ENCODE measurements at places on chromosomes 12 and 14.

- DNase-seq = no peak
Observed at GRCh38 chr12:53049571-53050318, at the start of gene TNS2. TSS of gene TNS2 (plus strand) at chr12:53050065. CDS start at chr12:53050186, 121 bp downstream.

- no peak for DNase-seq
Observed at GRCh38 chr14:70641548-70642302, at the start of gene TTC9. TSS of gene TTC9 (plus strand) at chr14:70641916. CDS start at chr14:70642130, 214 bp downstream.

GRCh38 chr12:76252031-76252430 lies 96.2 kb downstream of the BBS10 start:
- DNase-seq = no peak

DNA sequence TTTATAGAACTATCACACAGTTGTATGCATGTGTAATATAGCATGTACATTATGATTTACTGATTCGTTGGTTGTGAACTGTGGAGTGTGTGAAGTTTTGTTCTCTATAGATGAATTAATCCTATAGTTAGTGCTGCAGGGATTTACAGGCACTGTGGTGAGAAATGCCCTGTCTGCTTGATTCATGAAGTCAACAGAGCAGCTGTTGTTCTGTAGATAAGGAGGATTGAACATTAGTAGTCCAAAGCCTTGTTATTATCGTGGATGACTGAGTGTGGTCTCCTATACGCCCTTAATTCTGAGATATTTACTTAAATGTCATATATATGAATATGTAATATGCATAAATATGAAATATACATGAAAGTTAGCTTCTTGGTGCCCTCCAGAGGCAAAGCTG lies 98.3 kb downstream of the DNAH10 start:
- no peak for DNase-seq

DNA sequence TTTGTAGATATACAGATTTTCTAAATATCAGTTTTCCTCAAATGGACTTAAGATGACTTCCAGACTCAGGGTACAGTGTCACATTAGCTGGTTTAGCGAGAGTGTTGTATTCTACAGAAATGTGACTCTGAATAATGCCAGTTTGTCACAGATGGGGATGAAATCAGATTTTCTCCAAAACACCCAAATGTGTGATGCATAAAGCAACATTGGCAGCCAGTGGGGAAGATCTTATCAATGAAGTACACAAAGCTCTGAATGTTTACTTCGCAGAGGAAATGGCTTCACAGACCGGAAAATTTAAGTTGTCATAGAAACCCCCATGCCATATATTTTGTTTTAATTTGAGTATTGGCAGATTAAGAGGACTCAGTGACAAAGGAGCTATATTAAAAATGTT lies 29.9 kb downstream of the ANO4 start:
- no peak for DNase-seq

GRCh38 chr14:38199739-38200138 lies 8.0 kb upstream of the SSTR1 start:
- no peak for DNase-seq

GRCh38 chr12:59594943-59595500 lies 807 bp upstream of the SLC16A7 start:
- no peak for DNase-seq

DNA sequence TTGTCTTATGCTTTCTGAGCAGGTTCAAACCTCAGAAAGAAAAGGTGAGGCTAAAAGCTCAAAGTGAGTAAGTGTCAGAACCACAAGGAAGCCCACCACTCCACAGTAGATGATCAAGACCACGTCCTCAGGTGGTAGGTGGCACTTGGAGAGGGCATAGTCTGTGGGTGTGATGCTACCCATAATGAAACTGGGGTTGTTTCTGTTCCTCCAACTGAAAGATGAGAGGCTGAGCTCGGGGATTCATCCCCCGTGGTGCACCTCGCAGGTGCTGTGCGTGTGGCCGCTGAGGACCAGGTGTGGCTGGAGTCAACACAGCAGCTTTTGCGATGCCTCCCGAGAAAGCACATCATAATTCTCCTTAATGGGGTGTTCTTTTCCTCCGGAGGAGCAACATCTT lies 285.7 kb downstream of the TTC8 start:
- no peak for DNase-seq

GRCh38 chr12:71691504-71692129 lies 5.7 kb downstream of the TMEM19 start:
- no peak for DNase-seq

DNA sequence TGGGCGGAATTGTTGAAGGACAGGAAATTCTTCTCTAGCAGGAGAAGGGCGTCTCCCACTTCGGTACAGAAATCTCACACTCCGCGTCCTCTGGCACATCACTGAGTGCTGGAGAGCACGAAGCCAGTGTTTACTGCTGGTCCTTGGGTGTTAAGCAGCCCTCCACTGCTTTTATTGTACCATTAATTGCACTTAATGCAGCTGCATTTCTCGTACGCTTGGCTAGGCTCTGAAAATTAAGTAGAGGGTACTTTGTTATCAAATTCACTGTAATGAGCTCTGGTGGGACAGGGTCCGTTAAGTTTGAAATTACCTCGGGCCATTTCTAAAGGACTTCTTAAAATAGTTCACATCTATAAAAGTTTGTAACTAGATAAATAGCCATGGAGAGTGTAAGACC lies 411.2 kb downstream of the NPAS3 start:
- no peak for DNase-seq

DNA sequence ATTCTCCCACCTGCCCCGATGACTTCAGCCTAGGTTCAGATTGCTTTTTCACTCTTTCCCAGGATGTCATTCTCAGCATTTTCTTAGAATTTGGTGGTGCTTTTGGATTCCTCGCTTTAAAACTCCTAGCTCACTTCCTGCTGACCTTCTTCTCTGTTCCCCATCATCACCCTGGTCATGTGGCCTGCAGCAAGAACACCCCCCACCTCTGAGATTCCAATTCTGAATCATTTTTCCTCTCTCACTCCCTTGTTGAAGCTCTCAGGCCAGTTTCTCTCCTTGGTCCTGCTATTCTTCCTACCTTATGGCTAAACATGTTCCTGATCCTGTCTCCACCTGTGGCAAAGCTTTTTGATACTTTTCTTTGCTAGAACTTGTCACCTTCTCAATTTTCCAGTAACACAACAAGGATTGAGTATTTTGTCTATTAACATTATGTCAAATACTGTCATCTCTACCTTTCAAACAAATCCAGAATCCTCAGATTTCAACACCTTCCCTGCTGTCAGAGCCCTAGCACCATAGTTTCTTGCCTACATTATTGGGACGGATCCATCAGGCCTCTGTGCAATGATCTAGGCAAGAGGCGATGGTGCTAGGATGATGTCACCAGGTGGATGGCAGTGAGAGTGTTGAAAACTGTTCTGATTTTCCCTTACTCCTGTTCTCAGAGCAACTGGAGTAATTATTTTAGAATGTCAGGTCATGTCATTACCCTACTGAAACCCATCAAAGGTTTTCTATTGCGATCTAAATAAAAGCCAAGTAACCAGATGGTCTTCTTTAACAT lies 233.7 kb downstream of the MON2 start:
- no peak for DNase-seq

DNA sequence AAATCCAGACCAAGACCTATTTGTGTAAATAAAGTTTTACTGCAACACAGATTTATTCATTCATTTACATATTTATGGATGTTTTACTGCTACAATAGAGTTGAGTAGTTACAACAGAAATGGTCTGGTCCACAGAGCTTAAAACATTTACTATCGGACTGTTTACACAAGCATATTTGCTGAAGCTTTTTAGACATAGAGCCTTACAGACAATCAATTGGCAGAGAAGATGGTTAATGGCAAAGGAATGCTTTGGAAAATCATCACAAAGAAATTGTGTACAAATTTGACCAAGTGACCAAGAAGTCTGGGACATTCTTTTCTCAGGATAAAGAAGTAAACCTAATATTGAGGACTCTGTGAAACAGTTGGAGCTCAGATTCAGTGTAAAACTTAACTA lies 504.3 kb downstream of the SLC16A7 start:
- no peak for DNase-seq

DNA sequence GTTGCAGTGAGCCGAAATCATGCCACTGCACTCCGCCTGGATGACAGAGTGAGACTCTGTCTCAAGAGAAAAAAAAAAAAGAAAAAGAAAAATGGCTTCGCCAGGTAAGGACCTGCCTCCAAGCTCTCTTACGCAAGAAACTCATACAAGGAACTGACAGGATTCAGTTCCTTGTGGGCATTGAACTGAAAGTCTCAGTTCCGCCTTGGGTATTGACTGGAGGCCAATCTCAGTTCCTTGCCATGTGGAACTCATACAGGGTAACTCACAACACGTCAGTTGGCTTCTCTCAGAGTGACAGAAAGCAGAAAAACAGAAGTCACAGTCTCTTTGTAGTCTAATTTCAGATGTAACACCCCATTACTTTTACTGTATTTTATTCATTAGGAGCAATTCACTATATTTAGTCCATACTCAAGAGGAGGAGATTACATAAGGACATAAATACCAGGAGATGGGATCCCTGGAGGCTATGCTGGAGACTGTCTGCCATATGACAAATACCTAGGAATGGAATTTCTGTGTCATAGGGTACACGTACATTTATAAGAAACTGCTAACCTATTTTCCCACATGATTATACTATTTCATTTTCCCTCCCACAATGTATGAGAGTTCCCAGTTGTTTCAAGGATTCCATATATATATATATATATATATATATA lies 11.4 kb upstream of the NOPCHAP1 start:
- no peak for DNase-seq

DNA sequence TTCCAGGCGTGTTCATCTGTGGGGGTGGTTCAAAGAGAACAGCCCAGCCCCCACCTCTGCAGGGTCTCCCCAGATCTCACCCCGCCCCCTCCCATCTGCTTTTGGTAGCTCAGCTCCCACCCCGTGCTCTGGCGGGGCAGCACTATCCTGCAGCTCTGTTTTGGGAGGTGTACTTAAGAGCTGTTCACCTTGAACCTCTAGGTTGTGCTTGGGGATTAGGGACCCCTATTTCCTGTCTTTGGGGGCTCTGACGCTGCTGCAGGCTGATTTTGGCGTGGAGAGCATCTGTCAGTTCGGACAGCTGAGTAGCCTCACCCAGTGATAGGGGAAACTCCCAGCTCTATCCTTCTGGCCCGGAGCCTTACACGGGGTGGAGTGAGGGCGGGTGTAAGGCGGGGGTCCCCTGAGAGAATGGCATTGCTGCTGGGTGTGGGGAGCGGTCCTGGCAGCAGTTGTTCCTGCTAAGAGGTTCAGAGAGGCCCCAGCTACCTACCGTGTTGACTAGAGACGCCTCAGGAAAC lies 765 bp downstream of the TMEM120B start:
- DNase-seq = peak; percentile 56

GRCh38 chr12:98275131-98275475 lies 240.3 kb upstream of the TMPO start:
- no peak for DNase-seq

- no peak for DNase-seq
Observed at GRCh38 chr14:26841920-26842741, 244.3 kb upstream of the NOVA1 start.

- no peak for DNase-seq
Observed at GRCh38 chr12:65532764-65533163, 254.3 kb downstream of the MSRB3 start.

- DNase-seq = no peak
Observed at GRCh38 chr12:66603461-66603860, 75.4 kb downstream of the GRIP1 start.

Measured in stimulated activated CD4-positive, alpha-beta T cell treated with anti-CD3 and anti-CD28 coated beads, Interleukin-4, amount 100 ng/mL, for 4 hours (primary cell).